ENCODE measurements at places on chromosomes 16 and 17.
A peak's percentile ranks its signal among the peaks of the same experiment; 100 is the strongest.

DNA sequence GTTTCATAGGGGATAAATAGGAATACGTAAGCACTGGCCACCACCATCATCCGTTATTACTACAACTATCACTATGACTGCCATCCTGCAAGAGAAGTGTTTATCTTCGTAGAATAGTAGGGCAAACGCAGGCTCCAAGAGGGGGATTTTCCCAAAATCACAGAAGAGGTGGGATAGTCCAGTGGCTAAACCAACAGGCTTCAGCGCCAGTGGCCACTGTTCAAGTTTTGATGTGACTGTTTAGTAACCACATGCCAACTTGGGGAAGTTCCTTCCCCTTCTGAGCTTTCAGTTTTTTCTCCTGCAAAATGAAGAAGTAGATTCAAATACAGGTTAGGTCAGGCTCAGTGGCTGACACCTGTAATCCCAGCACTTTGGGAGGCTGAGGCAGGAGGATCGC lies 60.7 kb upstream of the GRIN2A start:
- DNase-seq = no peak

DNA sequence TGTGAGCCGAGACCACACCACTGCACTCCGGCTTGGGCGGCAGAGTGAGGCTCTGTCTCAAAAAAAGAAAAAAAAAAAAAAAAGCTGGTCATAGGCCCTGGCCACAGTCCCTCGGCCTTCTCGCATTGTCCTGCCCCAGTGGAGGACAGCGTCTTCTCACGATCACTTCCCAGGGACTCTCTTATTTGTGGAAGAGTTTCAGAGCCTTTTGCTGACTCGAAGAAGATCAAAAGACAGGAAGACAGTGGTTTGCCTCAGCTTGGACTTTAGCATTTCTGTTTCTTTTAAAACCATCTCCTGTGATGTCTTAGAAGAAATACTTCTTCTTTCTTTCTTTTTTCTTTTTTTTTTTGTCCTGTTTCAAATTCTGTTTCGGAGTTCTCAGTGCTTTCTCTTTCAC lies 210.0 kb downstream of the FTO start:
- no peak for DNase-seq

DNA sequence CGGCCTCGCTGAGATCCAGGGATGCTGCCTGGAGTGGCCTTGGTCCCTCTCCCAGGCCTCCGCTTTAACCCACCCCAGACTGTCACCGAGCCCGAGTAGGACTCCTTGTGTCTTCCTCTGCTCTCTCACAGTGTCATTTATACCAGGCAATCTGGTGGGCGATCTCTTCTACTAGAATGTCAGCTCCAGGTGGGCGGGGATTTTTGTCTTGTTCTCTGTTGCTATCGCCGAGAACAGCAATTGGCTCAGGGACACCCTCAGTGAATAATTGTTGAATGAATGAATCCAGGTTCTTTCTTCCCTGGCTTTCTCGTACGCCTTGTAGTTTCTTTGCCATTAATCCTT lies 591 bp downstream of the DHX38 start:
- no peak for DNase-seq

DNA sequence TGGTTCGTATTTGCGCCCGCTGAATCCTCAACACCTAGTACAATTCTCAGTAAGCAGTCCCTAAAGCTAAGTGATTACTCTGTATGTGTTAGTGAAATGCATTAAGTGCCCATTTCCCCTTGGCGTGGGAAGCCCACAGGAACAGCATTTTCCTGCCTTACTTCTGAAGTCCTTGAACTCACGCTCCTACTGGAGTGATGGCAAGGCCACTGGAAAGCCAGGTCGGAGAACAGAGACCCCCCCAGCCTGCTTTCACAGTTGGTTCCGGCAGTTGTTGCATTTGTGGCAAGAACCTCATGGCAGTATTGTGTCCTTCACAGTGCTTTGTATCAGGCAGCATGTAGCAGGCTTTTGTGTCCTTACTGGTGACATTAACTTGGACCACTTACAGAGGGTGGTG lies 340.7 kb downstream of the CDH13 start:
- no peak for DNase-seq

DNA sequence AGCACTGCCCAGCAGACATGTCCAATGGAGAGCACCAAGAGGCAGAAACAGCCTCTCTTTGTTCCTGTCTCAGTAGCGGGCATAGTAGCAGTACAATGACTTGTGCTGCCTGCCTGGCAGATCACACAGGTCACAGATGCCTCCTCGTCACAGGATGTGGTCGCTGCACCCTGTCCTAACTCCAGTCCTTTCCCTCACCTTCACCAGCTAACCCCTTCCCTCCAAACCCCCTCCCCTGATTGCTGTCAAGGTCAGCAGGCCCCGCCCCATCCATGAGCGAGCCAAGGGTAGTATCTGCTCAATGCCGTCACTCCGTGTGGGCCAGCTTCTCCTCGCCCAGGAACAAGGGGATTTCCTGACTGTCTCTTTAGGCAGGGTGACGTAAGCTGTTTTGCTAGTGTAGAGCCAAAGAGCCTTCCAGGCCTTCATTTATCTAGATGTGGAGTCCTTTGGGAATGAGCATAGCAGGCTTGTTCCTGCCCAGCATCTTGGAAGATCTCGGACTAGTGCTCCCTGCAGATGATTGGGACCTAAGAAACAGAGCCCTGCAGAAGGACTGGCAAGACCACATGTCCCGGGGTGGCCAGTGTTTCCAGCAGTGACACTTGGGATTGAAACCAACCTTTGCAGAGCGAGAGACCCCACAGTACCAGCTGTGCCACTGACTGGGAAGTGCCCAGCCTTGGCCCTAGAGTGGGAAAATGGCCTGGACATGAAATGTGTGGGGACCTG lies 75.9 kb upstream of the TNRC6C start:
- DNase-seq = peak; percentile 59

DNA sequence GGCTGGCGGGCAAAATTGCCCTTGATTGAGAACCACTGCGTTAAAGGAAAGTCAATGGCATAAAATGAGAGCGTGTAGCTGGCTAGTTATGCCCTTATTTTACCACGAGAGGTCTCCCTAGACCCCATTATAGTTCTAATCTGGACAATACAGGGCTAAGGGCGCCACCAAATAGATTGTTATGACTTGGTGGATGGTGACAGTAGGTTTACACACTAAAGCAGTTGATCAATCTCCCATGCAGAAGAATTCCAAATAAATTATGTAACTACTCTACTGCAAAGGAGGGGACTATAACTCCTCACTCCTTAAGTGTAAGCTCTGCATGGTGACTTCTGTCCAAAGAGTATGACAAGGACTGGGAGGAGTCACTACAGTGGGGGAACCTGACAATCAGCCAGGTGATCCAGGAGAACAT lies 20.4 kb upstream of the YPEL2 start:
- DNase-seq = no peak

DNA sequence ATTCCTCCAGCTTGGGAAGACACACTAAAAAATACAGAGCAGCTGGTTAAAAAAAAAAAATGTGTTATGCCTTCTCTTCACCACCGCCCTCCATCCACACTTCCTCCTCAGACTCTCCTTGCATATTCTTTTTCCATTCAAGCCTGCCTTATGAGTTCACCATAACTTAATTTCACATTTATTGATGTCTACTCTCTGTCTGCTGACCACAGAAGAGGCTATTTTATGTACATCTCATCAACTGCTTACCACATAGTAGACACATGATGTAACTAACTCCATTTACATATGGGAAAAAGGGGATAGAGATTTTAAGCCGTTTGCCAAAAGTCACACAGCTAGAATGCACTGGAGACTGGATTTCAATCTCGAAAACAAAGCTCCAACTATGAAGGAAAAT lies 409.8 kb downstream of the CDH11 start:
- DNase-seq = no peak

DNA sequence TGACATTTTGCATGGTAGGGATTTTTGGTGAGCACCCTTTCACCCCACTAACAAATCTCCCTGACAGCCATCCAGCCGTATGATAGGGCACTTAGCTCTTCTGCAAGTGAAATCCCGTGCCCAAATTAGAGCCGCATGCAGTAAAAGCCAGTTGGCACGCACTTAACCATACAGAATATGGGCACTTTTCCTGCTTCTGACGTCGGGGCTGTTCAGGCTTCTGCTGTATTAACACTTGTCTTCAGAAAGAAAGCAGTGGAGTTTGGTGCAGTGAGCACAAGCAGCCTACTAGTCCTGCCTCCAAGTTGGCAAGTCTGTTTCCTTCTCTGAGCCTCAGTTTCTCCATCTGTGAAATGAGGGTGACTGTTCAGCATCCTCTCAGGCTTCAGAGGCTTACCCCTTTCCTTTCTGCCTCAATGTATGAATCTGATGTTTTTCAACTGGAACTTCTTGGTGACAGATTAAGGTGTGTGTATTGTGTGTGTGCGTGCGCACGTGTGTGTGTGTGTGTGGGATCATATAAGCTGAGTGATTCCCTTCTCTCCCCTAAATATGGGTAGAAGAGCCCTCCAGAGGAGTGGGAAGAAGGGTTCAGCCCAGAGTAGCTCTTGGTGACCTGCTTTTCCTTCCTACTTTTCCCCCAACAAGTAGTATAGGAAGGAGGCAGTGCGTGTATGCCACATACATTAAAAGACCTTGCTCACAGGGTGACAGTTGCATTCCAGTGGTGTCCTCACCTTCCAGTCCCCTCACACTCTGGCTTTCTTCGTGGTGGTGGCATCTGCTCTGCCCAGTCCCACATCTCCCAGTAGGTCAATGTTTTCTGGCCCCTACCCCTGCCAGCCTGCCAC lies 19.0 kb downstream of the IGF2BP1 start:
- DNase-seq = no peak

GRCh38 chr17:39231591-39232551 lies 6.1 kb upstream of the STAC2 start:
- no peak for DNase-seq
